ENCODE measurements at places on chromosomes 3 and 15.

DNA sequence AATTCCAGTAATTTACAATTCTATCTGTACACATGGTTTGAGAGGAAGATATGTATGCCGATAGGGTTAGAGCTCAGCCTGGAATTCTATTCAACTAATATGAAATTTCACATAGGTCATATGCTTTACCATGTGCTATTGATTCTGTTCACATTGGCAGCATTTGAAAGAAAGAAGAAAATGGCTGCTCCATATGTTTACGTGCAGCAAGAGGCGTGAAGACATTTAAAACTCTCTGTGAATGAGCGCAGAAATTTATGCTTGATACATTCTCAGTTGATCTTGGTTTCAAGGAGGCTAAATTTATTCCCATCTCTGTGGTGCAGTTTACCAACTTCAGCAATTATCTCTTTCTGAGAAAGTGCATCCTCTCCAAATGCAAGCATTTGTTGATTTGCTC is 478.9 kb downstream of the CNTN4 start:
- no peak for DNase-seq

- DNase-seq = peak; percentile 42
Observed at GRCh38 chr3:126487151-126487771, 11.6 kb upstream of the ZXDC start.

DNA sequence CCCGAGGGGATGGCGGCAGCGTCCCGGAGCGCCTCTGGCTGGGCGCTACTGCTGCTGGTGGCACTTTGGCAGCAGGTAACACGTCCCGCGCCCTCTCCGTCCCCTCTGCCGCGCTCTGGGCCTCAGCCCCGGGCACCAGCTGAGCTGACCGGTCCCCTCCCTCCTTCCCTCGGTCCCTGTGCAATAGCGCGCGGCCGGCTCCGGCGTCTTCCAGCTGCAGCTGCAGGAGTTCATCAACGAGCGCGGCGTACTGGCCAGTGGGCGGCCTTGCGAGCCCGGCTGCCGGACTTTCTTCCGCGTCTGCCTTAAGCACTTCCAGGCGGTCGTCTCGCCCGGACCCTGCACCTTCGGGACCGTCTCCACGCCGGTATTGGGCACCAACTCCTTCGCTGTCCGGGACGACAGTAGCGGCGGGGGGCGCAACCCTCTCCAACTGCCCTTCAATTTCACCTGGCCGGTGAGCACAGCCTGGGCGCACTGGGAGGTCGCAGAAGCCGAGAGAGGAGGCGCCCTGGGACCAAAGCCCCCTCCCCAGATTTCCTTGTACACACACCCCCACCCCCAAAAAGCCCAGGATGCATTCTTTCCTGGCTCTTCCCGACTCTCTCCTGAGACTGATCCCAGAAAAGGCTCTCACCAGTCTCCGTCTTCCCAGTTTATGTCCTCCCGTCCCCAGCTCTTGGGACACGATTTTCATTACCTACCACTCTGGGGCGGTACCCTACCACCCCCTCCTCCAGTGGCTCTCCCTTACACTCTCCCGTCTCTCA is 705 bp downstream of the DLL4 start:
- no peak for DNase-seq

GRCh38 chr3:40752492-40752891 is 227.7 kb downstream of the ZNF621 start:
- no peak for DNase-seq

DNA sequence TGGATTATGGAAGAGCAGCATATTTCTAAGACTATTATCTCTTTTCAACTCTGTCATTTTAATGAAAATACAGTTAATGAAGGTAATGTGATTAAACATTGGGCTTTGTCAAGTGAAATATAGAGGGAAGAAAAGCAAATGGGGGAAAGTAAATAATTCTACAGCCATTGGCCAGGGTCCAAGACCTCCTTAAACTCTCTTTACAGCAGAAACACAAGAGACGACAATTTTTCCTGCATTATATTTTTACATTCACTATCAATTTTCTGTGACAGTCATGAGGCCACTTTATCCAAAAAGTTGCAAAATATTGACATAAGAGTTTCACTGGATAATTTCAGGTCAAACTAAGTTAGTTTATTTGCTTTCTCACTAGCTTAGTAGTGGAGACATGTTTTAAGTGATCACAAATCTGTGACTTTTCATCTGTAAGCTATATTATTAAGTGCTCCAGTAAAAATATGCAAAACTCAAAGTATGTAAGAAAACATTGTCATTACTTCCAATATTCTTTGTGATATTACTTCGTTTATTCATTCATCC is 385.9 kb upstream of the DPH6 start:
- no peak for DNase-seq

GRCh38 chr3:37598808-37599581 is 262.7 kb upstream of the CTDSPL start:
- no peak for DNase-seq

DNA sequence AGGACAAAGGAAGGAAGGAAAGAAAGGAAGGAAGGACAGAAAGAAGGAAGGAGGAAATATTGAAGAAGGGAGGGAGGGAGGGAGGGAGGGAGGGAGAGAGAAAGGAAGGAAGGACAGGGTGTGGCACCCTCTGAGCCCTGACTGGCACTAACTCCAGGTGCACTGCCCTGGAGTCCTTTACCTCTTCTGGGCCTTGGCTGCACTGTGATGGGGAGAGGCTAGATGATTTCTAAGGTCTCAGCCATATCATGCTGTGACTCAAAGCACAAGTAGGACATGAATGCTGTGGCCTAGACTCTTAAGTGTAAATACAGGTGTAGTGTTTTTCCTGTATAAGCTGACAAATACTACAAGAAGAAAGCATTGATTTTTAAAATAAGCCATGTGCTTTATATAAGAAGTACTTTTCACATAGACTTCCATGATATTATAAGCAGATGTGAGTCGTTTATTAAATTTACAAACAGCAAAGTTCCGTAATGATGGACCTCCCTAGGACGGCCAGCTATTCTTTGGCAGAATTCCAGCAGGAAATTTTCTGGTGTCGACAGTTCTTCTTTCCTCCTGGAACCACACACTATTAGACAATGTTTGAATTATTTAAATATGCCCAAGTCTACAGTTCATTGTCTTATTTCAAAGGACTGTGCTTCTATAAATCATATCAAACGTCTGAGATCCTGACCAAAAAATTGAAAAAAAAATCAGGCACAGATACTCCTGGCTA is 213.8 kb upstream of the C2CD4B start:
- no peak for DNase-seq

DNA sequence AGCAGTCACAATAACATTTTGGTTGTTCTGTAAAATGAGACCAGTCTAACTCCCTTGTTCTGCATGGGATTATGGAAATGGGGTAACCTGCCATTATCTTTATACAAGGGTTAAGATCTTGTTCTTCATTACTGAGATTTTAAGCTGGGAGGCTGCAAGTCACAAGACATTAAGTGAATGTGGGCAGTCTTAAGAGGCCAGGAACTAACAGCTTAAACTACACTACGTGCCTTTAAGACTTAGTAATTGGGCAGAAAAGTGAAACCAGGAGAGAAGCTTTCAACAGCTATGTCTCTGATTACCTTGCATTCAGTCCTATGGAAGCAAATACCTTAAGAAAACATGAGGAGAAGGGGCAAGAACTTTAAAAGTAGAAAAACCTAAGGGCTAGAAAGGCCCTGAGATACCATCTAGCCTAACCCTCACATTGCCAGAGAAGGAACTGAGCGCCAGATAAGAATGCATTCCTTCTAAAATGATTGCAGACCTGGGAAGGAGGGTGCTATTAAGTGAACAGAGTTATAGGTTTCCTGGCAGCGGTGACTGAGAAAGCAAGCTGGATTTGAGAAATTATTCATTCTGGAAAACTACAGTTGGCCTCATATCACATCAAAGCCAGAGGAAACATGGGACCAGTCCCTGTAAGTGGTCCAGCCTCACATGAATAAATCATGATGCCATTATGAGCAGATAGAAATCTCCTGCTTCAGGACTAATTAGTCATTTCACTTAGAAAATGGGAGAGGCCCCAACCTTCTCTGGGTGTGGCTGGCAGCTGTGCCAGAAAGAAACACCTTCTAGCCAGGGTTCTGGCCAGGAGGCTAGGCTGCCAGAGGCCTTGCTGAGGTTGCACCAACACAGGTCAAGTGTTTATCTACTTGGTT is 32.9 kb downstream of the DAPK2 start:
- DNase-seq = no peak

DNA sequence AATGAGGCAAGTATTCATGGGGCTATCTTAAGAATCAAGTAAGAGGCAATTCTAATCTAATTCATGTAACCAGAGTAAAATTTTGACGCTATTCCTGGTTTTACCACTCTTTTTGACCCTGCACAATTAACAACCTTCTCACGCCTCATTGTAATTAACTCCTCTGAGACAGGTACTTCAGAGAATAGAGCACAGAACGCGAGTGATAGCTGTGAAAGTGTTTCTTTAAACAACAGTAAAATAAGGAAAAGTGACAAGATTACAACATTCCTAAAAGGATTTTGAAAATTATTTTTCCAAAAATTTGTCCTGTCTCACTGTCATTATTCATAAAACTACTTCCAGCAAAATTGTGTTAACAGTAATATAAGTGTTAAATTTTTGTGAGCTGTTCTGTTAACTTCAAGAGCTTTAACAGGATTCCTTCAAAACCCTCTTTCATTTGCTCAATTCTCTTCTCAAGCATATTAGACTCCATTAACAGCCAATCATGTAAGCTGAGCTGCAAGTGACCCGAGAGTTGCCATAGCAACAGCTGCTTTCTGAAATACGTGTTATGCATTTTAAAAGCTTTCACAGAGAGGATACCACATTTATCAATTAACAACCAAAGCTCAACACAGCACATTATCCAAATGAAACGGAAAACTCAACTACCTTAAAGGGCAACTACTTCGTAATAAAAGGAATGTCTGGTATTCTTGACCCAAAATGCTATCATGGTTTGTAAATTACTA is 93.1 kb downstream of the STAG1 start:
- no peak for DNase-seq

DNA sequence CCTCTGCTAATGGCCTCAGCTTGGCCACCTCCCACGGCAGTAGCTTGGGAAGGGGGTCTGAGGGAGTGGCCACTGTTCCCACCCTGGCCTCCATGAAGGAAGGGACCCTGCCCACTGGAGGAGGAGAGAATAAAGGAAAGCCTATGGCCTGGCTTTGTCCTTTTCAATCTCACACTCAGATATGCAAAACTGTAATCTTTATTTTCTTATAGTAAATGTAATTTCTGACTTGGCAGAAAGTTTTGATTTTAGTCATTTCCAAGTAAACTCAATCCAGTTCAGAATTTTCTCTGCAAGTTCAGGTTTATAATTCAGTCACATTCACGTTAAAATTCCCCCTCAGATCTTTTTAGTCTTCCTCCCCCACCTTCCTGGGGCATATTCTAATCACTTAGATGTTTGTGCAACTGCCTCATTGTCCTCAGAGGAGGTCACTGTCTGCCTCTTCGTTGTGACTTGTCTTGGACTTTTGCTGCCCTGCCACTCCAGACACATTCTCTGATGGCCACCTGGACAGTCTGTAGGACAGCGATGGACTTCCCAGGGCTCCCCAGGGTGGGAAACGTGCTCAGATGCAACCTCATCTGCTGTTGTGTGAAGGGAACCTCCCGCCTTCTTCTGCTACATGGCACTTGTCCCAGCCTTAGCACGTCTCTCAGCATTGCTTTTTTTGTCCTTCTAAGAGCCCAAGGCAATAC is 222.8 kb upstream of the TBL1XR1 start:
- DNase-seq = no peak

DNA sequence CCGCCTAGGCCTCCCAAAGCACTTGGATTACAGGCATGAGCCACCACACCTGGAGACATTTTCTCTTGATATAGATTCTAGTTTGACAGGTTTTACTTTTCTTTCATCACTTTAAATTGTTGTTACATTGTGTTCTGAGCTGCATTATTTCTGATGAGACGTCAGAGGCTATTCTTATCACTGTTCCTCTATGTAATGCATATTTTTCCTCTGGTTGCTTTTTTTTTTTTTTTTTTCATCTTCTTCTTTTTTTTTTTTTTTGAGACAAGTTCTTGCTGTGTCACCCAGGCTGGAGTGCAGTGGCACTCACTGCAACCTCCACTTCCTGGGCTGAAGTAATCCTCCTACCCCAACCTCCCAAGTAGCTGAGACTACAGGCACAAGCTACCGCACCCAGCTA is 41.2 kb downstream of the TRA2B start:
- no peak for DNase-seq

- no peak for DNase-seq
Observed at GRCh38 chr3:176740906-176741663, 456.2 kb downstream of the TBL1XR1 start.

- DNase-seq = no peak
Observed at GRCh38 chr3:59480486-59480995, 430.7 kb upstream of the CFAP20DC start.

DNA sequence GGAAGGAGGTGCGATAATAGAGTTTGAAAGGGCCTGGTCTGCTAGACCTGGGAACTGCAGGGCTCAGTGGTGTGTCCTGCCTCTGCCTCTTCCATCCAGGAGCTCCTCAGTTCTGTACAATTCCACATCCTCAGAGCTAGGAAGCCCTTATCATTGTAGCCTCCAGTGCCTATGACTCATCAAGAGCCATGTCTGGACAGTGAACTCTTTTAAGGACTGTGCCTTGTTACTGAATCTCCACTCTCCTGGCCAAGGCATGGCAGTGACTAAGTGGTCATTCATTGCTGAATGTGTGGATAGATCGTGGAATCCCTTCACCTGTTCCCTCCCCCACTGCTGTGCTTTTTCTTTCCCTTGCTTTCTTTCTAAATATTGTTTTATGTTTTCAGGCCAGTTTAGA is 2.9 kb downstream of the TIMP4 start:
- no peak for DNase-seq

DNA sequence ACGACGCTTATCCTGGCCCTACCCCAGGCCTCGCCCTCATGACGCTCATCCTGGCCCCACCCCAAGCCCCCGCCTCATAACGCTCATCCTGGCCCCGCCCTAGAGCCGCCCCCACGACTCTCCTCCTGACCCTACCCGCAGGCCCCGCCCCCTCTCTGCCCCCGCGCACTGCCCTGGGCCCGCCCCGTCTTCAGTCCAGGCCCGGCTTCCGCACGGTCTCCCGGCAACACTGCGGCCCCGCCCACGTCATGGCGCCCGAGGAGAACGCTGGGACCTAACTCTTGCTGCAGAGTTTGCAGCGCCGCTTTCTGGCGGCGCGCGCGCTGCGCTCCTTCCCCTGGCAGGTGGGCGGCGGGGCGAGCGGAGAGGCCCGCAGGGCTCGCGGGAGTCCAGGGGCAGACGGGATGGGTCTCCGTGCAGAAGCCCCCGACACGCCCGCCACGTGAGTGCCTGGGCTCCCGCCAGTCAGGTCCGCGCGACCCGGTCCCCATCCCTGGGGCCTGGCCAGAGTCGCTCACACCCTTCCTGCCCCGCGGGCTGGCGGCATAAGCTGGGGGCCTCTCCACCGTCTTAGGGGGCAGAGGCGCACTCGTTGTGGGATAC is 52.5 kb upstream of the ROPN1B start:
- no peak for DNase-seq

Data from activated naive CD4-positive, alpha-beta T cell treated with anti-CD3 and anti-CD28 coated beads, Interleukin-2, amount 10 ng/mL, durations not matched to agents 7 days and 5 days (primary cell).